ENCODE measurements at places on chromosomes 2 and 18.

DNA sequence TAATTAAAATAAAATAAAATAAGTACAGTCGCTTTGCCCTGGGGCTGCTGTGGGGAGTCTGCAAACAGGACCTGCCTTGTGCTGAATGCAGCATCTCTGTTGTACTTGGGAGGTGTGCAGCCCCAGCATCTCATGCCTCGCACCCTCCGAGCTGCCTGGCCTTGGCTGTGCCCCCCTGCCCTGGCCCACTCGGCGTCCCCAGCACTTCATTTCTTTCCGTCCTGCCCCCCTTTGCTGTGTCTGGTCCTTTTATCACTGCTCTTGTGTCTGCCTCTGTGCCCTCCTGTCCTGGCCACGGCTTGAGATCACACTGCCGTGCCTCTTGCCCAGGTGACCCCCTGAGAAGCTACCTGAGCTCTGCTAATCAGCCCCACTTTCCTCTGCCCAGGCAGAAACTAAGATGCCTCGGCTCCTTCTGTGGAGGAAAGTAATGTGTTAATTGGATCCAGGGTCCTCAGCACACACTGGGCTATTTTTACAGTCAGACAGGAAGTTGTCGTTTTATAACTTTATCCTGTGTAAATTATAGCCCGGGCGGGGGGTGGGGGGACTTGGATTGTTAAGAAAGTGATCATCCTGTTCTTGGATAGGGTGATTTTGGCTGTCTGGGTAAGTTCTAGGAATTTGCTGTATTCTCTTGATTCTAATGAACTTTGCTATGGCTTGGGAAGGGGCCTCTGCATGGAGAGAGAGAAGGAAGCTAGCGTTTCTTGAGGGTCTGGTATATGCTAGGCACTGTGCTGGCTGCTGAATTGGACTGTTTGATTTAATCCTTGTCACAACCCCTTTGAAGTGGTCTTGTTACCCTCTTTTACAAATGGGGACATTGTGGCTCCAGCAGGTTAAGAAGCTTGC lies 69.4 kb downstream of the AGAP1 start:
- DNase-seq = no peak

DNA sequence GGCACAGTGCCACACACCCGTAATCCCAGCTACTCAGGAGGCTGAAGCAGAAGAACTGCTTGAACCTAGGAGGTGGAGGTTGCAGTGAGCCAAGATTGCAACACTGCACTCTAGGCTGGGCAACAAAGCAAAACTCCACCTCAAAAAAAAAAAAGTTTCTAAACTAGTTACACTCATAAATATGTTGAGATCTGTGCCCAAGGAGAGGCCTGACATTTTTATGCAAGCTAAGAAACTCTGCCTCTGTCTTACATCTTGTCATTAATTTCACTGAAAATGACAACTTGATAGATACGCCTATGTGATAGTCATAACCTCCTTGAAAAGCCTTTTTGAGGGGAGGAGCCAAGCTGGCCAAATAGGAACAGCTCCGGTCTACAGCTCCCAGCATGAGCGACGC lies 412.7 kb downstream of the STK39 start:
- no peak for DNase-seq

DNA sequence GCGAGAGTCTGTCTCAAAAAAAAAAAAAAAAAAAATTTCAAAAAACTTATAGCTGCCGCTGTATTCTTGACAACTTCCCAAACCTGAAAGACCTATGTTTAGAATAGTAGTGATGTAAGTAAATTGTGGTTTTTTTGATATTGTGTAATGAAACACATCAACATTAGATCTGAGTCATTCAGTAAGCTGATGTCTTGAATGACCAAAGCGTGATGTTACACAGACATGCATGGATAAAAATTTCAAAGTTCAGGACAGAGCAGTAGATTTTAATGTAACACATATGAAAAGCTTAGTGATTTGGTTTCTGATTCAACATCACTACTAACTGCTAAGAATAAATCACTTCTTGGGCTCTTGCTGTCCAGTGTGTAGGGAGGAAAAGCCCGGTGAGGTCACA lies 69.3 kb upstream of the MEX3C start:
- DNase-seq = no peak

GRCh38 chr2:908568-908967 lies 42.1 kb upstream of the SNTG2 start:
- DNase-seq = no peak

- DNase-seq = no peak
Measured at GRCh38 chr18:42131930-42132244, 176.9 kb downstream of the PIK3C3 start.

- no peak for DNase-seq
Measured at GRCh38 chr2:63048367-63049171, 2.1 kb upstream of the OTX1 start.

DNA sequence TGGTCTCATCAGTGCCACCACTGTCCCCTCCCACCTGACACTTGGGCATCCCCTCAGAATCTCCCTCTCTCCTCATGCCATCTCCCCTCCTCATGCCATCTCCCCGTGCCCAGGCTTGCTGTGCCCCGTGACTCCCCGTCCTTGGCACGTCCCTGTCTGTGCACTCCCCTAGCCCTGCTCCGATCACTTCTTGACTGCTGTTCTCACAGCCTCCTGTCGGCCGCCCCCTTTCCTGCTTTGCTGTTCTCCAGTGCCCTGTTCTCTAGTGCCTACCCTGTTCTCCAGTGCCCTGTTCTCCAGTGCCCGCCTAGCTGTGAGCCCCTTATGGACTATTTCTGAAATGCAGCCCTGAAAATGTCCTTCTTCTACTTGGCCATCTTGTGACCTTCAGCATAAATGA lies 253.8 kb downstream of the ALPK2 start:
- DNase-seq = no peak

GRCh38 chr2:189662669-189663226 lies 1.5 kb downstream of the ASNSD1 start:
- DNase-seq = no peak

GRCh38 chr2:225600444-225600843 lies 200.9 kb downstream of the NYAP2 start:
- no peak for DNase-seq

DNA sequence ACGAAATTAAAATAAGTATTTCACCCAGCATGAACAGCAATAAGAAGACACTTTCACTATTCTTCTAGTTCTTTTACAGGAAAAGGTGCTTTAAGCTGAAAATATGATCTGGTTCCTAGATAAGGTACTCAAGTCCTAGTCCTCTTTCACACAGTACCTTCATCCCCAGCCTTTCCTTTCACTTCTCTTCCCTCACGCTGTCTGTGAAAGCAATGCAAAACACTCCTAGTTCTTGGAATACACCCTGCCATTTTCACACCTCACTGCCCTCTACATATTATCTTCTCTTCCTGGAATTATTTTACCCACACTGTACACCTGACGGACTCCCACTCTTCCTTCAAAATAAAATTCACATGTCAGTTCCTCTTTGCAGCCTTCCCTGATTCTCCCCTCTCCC lies 82.9 kb downstream of the DNAH7 start:
- no peak for DNase-seq

DNA sequence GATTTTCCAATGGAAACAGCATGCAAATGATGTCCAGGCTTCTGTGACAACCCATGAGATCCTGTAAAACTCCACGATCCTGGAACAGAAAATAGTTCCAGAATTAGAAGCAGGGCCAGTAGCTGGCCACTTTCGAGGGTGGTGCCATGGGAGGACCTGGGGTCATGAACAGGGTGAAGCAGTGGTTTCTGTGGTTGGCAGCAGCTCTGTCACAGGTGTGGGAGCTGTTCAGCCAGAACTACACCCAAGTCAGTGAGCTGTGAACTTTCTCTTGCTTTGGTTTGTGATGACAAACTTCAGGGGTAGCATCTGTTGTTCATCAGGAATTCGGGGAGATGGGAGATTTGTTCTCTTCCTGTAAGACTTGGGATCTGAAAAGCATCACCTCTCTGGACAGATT lies 314.4 kb upstream of the NT5C1B start:
- DNase-seq = no peak
